ENCODE measurements at places on chromosomes 4 and X.

DNA sequence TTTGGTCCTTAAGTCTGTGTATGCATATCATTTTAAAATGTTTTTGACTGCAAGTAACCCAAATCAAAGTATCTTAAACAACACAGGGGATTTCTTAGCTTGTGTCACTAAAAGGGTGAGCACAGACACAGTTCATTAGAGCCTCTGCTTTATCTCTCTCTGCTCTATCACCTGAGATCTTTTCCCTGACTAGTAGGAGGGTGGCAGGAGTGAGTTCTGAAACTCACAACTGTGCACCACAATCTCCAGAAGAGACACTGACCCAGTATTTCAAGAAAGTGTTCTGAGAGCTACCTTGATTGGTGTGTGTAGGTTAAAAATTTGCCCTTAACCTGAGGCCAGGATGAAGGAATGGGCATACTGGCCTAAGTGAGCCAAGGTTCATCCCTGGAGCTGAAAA lies 24.8 kb downstream of the CCSER1 start:
- no peak for DNase-seq

- no peak for DNase-seq
Observed at GRCh38 chr4:113566015-113566795, 195.3 kb downstream of the CAMK2D start.

GRCh38 chr4:140059159-140059558 lies 94.8 kb downstream of the MAML3 start:
- no peak for DNase-seq

DNA sequence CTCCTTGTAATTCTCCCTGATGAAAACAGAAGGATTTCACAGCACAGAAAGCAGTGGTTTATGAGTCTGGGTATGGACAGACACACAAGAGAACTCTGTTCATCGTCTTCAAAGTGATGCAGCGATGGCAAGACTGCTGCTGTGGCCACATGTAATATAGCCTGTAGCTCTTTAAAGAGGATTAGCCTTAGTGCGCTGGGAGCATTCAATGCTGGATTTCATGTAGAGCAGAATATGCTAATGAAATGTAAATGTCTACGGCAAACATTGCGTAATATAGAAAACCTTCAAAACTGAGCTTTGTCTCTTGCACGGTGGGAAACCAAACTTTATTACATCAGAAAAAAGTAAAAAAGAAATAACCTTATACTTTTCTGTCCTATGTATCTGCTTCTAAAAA lies 42.9 kb downstream of the ALPK1 start:
- DNase-seq = no peak

- peak; percentile 9 for DNase-seq
Observed at GRCh38 chrX:7214251-7214650, 66.3 kb upstream of the PUDP start.

GRCh38 chr4:186845137-186845842 lies 121.6 kb upstream of the FAT1 start:
- peak; percentile 81 for DNase-seq

DNA sequence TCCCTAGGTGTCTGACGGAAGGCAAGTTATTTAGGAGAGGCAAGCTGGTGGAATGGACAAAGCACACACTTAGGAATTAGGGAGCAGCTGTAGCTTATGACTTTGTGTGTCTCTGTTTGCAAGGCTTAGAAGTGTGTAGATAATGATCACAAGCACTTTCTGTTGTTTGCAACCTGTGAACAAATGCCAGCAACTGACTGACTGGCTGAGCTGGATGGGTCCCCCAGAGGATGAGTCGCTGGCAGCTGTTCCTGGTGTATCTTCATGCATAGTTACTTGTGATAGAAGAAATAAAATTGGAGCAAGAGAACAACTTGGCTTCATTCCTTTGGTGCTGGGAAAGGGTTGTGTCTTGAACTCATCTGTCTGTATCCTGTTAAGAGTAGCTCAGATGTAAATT lies 64.2 kb upstream of the BEND4 start:
- no peak for DNase-seq

GRCh38 chr4:82906469-82906868 lies 5.9 kb downstream of the THAP9 start:
- DNase-seq = no peak

GRCh38 chr4:176794151-176794550 lies 1.4 kb upstream of the VEGFC start:
- peak; percentile 61 for DNase-seq

GRCh38 chrX:68421636-68422035 lies 11.7 kb downstream of the OPHN1 start:
- DNase-seq = no peak

DNA sequence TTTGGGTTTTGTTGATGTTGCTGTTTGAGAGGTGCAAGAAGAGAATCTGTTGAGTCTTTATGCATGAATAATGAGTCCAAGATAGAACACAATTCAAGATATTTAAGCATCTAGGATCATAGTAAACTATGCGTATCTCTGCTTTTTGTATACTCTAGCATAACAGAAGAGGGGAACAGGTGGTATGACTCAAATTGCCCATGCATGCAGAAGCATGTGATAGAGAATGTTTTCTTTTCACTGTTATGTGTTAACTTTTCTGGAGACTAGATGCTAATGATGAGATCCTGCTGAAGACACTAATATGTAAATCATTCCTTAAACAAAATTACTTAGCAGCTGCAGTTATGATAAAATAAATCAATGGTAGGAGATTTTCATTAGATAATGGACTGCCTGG lies 165.3 kb upstream of the FTHL17 start:
- no peak for DNase-seq

GRCh38 chr4:48369771-48370170 lies 28.4 kb downstream of the SLAIN2 start:
- no peak for DNase-seq

DNA sequence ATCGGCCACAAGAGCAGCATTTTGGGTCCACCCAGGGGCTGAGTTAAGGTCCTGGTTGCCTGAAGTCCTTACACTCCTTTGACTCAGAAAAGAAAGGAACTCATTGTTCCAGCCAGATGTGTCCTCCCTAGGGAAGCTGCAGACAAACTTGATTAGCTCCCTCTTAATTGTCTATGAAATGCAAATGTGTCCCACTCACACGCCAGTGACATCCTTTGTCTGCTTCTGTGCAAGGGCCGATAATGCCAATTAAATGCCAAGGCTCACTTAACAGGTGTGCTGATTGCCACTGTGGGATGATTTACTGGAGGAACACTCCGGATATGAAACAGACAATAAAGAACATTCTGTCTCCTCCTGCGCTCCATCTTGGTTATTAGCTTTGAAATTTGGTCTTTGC lies 332.9 kb upstream of the CPEB2 start:
- DNase-seq = no peak

- DNase-seq = no peak
Observed at GRCh38 chrX:109782994-109783700, 50.1 kb upstream of the ACSL4 start.

GRCh38 chr4:52051213-52051614 lies at the start of gene SPATA18:
SPATA18 (plus strand) TSS chr4:52051304; CDS start chr4:52051705, 401 bp downstream.
- DNase-seq = no peak

- DNase-seq = peak; percentile 52
Observed at GRCh38 chr4:41719417-41719816, 29.1 kb downstream of the PHOX2B start.

- no peak for DNase-seq
Observed at GRCh38 chr4:102218656-102219055, 126.6 kb downstream of the SLC39A8 start.

GRCh38 chr4:82792912-82793649 lies 5.5 kb downstream of the SCD5 start:
- DNase-seq = no peak

- peak; percentile 19 for DNase-seq
Observed at GRCh38 chr4:169033660-169034059, 23.6 kb upstream of the CBR4 start.

DNA sequence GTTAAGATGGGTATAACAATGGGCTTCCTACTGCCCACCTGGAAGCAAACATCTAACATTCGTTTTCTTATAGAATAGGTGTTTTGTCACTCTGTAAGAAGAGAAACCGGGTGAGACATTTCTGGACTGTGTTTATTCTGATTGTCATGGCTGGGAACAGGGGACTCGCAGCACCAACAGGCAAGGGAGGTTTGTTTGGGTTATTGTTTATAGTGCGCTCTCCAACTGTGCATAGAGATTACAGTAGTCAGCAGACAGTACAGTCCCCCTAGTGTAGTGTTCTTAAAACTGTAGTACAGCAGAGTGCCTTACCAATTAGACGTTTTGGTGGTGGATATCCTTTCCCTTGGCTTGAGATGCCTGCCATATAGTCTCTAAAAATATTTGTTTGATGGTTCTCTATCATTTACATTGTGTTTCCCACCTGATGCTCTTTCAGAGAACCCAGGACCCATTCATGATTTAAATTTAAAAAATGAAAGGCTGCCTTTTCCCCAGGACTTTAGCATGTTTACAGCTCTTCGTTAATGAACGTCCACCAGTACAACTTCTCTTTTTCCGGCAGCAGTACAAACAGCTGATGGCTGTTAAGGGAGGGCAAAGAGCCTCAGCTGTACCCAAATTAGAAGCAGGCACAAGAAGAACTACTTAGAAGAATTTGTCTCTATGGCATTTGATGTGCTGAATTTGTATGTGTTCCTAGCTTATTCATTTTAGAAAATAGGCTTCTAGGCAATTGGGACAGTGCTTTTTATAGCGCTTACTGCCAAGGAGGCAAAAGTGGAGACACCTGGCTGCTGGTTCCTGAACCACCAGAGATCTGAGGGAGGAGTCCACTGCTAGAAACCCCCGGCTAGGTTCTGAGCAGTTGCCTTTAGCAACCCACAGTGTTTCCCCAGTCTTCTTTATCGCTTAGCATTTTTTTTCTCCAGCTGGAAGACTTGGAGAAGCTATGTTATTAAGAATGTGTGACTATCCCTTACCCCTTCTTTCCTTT lies 1.0 kb upstream of the RNF150 start:
- DNase-seq = no peak

GRCh38 chrX:15301924-15302323 lies 13.5 kb downstream of the ASB11 start:
- no peak for DNase-seq

- DNase-seq = no peak
Observed at GRCh38 chr4:185740471-185740873, 71.5 kb downstream of the SORBS2 start.

GRCh38 chr4:120843849-120844527 lies 78.5 kb downstream of the PRDM5 start:
- no peak for DNase-seq

DNA sequence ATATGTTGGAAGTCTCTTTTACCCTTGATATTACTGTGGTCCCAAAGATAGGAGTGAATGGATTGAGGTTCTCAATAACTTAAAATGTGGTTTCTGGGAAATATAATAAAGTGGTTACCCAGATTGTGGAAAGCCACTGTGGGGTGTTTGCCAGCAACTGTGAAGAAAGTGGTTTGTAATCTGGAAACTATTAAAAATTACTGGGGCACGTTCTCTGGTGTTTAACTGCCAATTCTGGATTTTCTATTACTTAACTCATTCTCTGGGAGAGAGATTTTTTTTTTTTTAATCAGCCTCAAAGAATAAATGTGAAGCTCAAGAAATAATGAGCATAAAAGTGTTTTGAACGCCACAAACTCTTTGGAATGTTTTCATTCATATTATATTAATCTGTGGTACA lies 4.9 kb upstream of the CXCL6 start:
- DNase-seq = no peak

- no peak for DNase-seq
Observed at GRCh38 chr4:28225689-28226353, 1365.2 kb downstream of the STIM2 start.

GRCh38 chr4:162959046-162959445 lies 207.6 kb downstream of the NAF1 start:
- DNase-seq = no peak

- DNase-seq = no peak
Observed at GRCh38 chrX:153828723-153829548, 1.4 kb downstream of the PDZD4 start.

DNA sequence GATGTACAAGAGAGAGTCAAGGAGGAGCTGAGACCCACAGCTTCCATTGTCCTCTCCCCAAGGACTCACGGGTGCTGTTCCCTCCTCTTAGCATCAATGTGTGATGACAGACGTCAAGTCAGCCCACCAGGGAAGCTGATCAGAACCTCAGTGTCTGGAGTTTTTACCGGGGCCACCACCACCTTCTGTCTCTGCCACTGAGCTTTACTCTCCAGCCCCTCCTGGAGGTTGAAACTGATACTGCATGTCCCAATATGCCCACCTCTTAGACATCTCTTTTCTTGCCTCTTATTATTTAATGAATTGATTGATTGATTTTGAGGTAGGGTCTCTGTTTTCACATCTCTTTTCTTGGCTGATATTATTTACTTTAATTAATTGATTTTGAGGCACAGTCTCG lies 10.3 kb upstream of the AKAP17A start:
- no peak for DNase-seq

DNA sequence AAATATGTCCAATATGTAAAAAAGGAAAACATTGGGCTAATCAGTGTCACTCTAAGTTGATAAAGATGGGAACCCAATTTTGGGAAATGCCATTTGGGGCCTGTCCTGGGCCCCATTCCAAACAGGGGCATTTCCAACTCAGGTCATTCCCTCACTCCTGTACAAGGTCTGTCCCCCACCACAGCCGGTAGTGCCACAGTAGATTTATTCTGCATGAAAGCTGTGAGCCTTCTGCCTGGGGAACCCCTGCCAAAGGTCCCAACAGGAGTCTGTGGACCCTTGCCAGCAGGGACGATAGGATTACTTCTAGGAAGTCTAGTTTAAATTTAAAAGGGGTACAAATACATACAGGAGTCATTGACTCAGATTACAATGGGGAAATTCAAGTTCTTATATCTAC lies 317.6 kb upstream of the GNPDA2 start:
- no peak for DNase-seq

DNA sequence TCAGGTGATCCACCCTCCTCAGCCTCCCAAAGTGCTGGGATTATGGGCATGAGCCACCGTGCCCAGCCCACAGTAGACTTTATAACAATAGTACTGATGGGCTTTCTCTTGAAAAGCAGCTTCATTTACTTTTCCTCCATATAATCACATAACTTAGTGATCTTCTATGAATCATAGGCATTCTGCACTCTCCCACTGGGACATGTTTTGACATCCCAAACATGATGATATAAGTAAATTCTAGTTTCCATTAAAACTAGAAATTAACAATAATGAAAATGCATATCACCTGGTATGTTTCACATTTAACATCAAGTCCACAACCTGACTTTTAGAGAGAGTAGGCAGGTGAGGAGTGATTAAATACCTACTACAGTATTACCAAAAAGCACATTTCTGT lies 96.5 kb downstream of the CAMK2D start:
- DNase-seq = no peak

DNA sequence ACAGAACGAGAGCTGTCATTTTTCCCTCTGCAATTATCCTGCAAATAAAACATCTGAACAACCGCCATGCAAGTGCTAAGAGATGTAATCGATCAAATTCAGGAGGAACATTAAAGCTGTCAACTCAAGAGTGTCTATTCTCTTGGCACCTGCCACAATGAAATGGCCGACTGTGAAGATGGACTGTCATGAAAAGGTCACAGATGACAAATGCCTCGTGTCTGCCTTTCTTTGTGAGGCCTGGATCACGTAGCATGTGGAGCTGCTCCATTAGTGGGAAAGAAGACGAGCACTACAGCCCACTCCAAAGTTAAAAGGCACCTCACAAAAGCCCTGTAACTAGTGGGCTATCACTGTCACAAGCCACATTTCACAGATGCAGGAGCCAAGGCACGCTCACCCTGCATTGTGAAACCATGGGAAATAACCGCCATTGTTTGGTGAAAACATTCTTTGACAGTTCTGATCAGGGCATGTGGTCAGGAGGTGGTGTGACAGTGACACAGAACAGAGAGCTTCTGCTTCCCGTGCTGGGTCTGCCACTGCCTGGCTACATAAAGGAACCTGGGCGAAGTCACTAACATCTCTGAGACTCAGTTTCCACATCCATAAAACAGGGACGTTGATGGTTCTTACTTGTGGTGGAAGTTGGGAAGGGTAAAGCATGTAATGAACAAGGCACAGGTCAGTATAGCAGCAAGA lies 98.9 kb downstream of the EVC2 start:
- DNase-seq = no peak
